T-cell (primary cell): ENCODE measurements at places on chromosomes 7 and 10.

GRCh38 chr10:46992803-46993561 is 81.8 kb downstream of the PTPN20 start:
- no peak for DNase-seq

DNA sequence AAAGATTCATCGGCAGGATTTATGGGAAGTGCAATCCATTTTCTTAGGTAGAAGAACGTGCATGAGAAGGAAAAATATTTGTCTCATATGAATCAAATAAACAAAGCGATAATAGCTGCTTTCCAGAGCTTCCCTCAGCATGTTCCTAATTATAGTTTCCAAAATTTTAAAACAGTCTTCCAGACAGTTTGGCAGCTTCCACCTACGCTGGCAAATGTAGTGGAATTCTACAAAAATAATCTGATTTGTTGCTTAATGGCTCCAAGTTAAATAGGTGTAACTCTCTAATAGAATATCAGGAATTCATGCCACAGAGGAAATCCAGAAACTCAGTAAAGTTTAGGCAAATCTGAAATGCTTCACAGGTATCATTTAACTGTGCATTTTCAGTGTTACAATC is 23.3 kb upstream of the AGBL3 start:
- no peak for DNase-seq

- no peak for DNase-seq
Observed at GRCh38 chr7:15399441-15399840, 162.4 kb downstream of the AGMO start.

DNA sequence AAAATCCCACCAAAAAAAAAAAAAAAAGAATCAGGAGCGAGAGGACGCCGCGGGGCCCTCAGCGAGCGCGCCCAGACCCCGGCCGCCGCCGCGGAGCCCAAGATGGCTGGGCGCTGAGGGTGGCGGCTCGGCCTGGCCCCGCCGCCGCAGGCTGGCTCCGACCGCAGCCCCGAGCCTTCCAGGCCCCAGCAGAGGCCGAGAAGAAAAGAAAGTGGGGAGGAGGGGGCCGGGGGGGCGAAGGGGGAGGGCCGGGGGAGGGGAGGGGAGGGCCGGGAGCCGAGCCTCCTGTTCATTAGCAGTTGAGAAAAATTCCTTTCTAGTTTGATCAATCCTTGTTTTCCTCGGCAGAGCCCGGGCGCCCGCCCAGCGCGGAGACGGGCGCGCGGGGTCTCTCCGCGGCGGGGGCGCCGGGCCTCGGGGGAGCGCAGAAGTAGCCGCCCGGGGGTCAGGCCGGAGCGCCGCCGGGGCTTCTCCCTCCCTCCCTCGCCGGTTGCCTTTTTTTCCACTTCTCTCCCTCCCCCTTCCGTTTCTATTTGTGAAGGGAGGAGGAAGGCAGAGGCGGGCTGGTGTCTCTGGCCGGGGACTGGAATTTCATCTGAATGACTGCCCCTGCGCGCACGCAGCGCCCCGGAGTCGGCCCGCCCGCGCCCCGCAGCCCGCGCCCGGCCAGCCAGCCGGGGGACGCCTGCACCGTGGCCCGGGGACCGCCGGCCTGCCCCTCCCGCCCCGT is 778 bp upstream of the TRIM8 start:
- no peak for DNase-seq

GRCh38 chr7:107690611-107691010 is 30.0 kb downstream of the SLC26A4 start:
- DNase-seq: no peak

DNA sequence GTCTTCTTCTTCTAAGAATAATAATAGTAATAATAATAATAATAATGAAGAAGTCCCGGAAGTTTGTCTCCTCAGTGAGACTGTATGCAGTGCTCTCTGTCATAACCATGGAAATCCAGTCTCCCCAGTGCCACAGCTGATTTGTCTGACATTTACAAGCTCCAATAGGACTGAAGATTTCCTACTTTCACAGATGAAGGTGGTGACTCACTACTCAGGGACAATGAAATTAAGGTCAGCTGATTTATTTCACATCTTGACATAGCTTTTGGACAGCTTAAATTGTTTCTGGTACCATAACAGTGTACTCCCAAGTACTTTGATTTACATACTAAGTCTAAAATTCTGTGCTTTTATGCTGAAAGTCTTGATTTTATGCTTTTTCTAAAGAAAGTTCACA is 6.9 kb downstream of the CELF2 start:
- no peak for DNase-seq

DNA sequence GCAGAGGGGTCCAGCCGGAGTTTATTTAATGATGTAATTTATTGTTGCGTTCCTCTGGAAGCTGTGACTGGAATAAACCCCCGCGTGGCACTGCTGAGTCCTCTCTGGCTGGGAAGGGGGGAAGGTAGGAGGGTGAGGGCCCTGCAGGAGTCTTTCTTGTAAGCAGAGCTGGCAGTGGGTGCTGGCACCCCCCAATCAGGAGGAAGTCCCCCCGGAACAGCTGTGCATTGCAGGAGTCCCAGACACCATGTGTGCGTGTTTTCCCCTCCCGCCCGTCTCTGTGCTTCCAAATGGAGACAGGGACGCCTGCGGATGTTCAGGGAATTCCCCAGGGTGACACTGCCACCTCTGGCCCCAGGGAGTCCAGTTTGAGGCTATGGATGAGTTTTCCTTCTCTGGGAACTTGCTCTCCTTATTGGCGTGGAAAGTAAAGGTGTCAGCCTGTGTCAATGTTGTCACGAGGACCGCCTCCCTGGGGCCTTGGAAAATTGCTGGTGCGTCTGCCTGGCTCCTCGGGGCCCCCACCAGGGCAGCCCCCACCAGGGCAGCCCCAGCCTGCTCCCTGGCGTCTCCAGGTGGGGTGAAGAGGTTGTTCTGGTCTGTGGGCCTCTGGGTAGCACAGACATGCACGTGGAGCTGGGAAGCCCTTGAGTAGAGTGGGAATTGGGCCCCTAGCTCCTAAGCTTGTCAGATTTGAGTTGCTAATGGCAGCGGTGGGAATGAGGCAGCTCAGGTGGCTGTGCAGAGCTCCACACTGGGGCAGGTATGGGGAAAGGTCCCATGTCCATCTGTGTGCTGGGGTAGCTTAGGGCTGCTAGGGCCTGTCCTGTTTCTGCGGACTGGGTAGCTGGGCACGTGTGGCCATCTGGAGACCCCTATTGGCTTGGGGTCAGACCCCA is 2.7 kb downstream of the FZD9 start:
- DNase-seq: no peak

- DNase-seq: no peak
Observed at GRCh38 chr10:114987995-114988394, 50.0 kb downstream of the TRUB1 start.

DNA sequence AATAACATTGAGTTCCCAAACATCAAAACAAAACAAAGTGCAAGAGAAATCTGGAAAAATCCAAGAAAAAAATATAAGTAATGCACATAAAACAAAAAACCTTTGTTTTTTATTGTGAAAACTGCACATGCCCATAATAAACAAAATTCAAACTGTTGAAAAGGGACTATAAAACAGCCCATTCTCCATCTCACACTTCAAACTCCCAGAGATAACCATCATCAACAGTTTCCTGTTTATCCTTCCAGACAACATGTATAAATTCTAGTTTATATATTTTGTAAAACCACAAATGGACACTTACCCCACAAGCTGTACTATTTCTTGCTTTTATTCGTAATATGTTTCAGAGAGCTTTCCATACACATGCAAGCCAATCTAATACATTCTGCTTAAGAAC is 79.3 kb downstream of the DPY19L1 start:
- no peak for DNase-seq

DNA sequence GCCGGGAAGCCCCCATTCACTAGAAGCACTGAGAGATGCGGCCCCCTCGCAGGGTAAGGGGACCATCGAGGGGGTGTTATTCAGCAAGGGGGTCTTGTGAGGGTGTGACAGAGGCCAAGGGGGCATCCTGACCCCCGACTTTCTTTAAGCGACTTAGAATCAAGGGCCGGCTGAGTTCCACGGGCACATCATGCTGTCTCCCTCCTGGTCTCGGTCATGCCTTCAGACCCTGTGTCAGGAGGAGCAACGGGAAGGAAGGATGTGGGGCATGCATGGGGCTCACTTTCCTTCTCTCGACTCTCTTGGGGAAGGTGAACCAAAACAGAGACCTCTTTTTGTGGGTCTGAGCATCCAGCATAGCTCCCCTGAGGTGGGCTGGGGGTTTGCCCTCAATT is 2.5 kb downstream of the ACSL5 start:
- no peak for DNase-seq

GRCh38 chr7:2980401-2981102 is 63.1 kb downstream of the CARD11 start:
- no peak for DNase-seq

GRCh38 chr7:114081606-114082425 is 163.0 kb upstream of the PPP1R3A start:
- no peak for DNase-seq
